ENCODE measurements at places on chromosomes 13 and 19. TPM values are rescaled to one million over a fixed set of nuclear protein-coding genes. Genes with fewer than 3 reads are reported as not detected.

DNA sequence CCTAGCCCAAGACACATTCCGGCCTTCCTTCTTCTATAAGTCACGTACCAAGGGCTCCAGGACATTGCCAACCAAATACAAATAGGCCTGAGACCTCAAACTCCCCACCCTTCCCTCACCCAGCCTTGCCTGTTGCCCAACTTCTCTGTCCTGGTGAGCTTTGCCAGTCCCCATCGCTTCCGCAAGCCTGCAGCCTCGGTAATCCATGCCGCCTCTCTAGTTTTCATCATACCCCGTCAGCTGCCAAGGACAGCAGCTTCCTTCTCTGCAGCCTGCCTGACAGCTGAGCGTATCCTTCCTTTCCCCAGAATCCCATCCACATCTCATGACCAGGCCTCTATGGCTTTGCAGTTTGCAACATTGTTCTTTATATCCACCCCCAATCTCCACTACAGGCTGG, 36.6 kb upstream of the POMP start:
- H3K36me3 ChIP-seq: no peaks in the 10 kb centered on the region
- no peak overlapping the region for H3K4me3 ChIP-seq
- no peaks in the 10 kb centered on the region for H3K27me3 ChIP-seq

The PEAK3 gene
- total RNA-seq: not detected

DNA sequence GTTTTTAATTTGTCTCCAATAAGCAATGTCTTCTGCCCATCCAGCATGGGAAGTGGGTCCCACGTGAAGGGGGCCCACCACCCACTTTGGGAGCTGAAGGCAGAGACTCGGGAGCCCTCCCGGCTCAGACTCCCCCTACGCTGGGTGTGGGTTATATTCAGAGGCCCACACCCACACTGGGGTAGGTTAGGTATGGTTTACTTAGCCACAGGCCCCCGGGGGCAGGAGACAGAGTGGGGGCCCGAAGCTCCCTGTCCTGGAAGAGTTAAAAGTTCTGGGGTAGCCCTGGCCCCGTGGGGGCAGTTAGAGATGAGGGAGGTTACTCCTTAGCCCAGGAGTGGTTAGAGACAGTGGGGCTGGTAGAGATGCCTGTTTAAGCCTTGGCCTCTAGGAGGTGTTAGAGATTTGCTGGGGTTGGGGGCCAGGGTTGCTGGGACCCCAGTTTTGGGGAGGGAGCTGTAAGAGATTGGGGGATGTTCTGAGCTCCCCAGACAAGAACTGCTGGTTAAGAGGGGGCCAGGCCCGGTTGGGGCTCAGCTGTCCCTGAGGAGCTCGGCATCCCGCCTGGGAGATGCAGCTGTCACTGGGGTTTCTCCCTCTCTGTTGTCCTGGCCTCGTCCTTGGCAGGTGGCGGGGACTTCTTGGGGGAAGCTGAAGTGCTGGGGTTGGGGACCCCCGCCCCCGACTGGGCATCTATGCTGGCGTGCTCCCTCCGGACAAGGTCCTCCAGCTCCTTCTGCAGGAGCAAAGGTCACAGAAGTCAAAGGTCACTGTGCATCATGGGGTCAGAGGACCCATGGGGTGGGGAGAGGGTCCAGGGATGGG, 712 bp upstream of the RINL start:
- peaks cover 24% of the 10 kb centered on the region for H3K4me1 ChIP-seq
- no peak for DNase-seq
- no peaks in the 10 kb centered on the region for H3K36me3 ChIP-seq
- peak overlapping the region; percentile 73 for H3K27ac ChIP-seq
- peak overlapping the region; percentile 82 for H3K4me3 ChIP-seq
- H3K27me3 ChIP-seq: no peaks in the 10 kb centered on the region

The IFI30 gene
- 416 TPM for total RNA-seq

DNA sequence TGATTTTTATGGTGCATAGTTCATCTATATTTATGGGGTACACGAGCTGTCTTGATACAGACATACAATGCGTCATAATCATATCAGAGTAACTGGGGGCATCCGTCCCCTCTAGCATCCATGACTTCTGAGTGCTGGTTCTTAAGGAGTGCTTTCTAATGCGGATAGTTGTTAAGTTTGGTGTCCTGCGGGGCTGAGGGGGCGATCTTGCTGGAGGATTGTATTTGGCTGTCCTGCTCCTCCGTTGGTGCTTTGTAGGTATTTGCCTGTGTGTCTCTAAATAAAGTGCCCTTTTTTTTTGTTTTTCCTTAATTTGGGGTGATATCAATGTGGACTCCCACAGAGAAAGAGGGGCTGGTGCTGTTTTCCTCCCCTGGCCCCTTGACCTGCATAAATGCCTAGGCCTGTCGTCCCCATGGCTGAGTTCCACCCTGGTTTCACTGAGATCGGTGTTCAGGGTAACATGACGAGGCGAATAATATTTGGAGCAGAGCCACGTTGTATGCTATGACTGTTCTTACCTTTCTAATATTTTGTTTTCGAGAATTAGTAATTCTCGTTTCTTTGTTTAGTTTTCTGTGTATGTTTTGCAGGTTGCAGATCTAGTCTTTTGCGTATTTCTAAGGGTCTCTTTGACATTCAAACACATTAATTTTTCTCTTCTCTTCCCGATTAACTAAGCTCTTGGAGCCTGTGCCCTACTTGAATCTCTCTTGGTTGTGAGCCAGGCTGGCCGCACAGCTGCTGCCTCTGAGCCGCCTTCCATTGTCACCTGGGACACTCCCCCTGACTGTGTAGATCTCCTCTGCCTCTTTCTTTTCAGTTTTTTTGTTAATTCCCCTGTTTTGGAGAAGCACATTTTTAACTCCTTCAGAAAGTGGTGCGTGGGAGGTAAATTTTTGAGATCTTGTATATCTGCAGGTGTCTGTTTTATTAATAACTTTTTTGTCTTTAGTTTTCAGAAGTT, 100.3 kb downstream of the ARHGEF7 start:
- peaks cover 24% of the 10 kb centered on the region for H3K36me3 ChIP-seq
- H3K4me3 ChIP-seq: no peak overlapping the region
- DNase-seq: no peak

DNA sequence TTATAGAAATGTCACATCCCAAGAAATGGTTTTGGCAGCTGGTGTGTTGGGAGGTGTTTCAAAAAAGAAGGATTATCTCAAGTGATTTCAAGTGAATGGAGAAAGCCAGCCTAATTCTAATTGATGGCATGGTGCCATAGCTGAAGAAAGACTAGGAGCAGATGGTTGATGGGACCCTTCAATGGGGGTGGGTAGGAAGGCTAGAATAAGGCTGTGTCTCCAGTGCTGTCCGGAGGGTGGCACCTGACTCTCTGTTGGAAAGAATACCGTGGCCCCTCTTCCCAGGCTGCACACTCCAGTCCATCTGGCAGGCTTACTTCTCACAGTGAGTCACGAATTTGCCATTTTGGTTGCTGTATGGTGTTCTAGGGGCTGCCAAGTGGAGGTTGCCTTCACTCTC, 51.0 kb upstream of the GPR12 start:
- no peaks in the 10 kb centered on the region for H3K4me1 ChIP-seq
- no peak overlapping the region for H3K4me3 ChIP-seq
- DNase-seq: no peak
- no peaks in the 10 kb centered on the region for H3K36me3 ChIP-seq

The CYP2B6 gene
- not detected for total RNA-seq

GRCh38 chr13:94232956-94233355, 246.5 kb downstream of the DCT start:
- H3K27me3 ChIP-seq: no peaks in the 10 kb centered on the region
- no peak overlapping the region for H3K4me3 ChIP-seq
- DNase-seq: no peak

- H3K4me3 ChIP-seq: peak overlapping the region; percentile 69
- peaks cover 19% of the 10 kb centered on the region for H3K4me1 ChIP-seq
- DNase-seq: peak; percentile 42
Measured at GRCh38 chr19:21603431-21604231, 98.2 kb downstream of the ZNF429 start.

- no peaks in the 10 kb centered on the region for H3K36me3 ChIP-seq
- H3K27ac ChIP-seq: peak overlapping the region; percentile 19
- no peak overlapping the region for H3K4me3 ChIP-seq
- no peak for DNase-seq
- peaks cover 84% of the 10 kb centered on the region for H3K4me1 ChIP-seq
Measured at GRCh38 chr13:99866781-99867180, 104.8 kb downstream of the ZIC5 start.

DNA sequence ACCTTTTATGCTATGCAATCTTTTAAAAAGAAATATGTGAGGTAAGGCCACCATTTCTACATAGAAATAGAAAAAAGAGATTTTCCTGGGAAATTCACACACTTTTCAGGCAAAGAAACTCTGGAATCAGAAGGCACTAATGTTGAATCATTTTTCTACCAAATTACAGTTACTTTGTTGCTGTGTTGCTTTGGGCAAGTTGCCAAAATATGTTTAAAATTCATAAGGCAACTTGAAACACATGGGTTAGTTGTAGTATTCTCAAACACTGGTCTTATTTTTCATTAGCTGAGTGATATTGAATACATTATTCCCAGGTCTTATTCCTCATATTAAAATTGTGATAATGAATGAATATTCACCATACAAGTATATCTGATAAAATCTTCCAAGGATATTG, 195.0 kb upstream of the SLITRK1 start:
- no peak overlapping the region for H3K27ac ChIP-seq
- H3K36me3 ChIP-seq: no peaks in the 10 kb centered on the region
- no peaks in the 10 kb centered on the region for H3K27me3 ChIP-seq
- no peak overlapping the region for H3K4me3 ChIP-seq
- no peaks in the 10 kb centered on the region for H3K4me1 ChIP-seq
- no peak for DNase-seq

DNA sequence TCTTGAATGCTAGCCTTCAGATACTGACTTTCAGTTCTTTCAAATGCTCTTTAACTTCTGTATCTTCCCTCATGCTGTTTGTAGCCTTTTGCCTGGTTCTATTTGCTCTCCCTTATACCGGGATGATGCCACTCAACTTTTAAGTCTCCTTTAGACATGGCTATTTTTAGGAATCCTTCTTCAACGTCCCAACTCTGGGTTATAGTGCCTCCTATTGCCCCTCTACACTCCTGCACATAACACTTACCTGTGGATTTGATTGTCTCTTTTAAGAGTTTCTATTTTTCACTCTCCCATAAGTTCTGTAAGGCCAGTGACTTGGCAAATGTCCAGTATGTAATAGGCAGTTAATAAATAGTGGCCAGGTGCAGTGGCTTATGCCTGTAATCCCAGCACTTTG, 343.0 kb downstream of the KLF5 start:
- H3K27me3 ChIP-seq: no peaks in the 10 kb centered on the region
- H3K36me3 ChIP-seq: no peaks in the 10 kb centered on the region
- DNase-seq: no peak
- no peak overlapping the region for H3K27ac ChIP-seq

The GPR183 gene
- total RNA-seq: 0.11 TPM

DNA sequence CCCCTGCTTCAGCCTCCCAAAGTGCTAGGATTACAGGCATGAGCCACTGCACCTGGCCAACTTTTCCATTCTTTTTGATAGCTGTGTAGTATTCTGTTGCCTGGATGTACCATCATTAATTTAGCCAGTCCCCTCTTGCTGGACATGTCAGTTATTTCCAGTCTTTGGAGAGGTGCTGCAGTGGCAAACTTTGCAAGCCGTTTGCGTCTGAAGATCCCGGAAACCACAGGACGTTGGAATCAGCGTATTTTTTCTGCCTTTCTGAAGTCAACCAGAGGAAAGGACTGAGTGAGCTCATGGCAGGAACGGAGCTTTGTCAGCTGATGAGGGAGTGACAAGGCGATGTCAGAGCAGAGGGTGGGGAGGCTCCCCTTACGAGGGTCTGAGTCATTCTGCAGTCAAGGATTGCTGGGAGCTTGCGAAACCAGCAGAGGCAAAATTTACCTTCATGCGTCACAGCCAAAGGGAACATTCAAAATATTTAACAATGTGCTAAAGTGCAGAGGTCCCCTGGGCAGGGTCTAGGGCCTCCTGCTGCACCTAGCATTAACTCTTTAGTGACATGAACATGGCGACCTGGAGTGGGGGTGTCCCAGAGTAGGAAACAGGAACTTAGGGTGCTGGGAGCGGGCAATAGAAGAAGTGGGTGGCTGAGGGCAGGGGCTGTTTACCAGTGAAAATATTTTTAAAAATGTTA, 5.6 kb downstream of the C5AR1 start:
- H3K27me3 ChIP-seq: no peaks in the 10 kb centered on the region
- H3K36me3 ChIP-seq: no peaks in the 10 kb centered on the region
- DNase-seq: peak; percentile 66
- H3K4me3 ChIP-seq: no peak overlapping the region

The ARRDC2 gene
- 12.3 TPM for total RNA-seq

The IL11 gene
- 0.40 TPM for total RNA-seq

The MEIOSIN gene
- total RNA-seq: not detected

GRCh38 chr13:47397739-47398138, 500.9 kb upstream of the HTR2A start:
- H3K27ac ChIP-seq: no peak overlapping the region
- H3K4me3 ChIP-seq: no peak overlapping the region
- no peak for DNase-seq
- H3K36me3 ChIP-seq: no peaks in the 10 kb centered on the region

DNA sequence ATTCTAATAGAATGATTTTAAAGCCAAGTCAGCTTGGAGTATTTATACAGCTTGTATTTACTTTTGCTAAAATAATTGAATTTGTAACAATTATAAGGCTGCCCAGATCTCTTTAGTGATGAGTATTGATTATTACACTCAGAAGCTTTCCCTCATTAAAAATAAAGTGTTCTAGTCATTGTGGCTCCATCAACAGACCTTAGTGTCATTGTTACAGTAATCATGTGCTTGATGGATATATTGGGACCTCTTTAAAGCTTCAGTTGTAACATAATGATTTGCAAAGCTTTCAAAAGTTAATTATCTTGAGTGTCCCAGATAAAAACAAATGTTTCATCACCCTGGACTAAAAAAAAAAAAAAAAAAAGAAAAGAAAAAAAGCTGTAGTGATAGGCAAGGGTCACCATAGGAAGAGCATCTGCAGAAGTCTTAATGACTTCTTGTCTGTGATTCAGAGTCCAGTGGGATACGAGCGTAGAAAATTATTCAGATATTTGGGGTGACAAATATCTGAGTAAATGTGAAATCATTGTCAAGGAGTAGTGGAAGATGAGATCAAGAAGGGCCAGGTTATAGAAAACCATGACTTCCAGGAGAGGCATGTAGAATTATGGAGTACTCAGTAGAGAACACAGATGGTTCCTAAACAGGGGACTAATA, 369.6 kb downstream of the DCT start:
- no peak overlapping the region for H3K4me3 ChIP-seq
- no peak overlapping the region for H3K27ac ChIP-seq

DNA sequence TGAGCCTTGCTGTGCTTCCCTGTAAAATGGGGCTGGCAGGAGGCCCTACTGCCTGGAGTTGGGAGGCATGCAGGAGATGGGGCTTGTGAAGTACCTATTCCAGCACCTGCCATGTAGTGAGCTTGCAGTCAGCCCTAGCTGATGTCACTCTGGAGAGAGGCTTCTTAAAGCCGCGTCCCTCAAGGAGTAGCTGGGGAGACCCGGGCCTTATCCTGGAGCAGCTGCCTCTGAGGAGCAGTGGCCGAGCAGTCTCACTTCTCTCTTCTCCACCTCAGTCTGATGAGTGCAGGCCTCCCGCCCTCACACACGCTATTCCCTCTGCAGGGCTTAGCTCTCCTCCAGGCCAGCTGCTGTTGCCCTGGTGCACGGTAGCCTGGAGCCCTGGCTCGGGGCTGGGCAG, 18.0 kb downstream of the CLASRP start:
- no peak overlapping the region for H3K27ac ChIP-seq
- H3K4me1 ChIP-seq: peaks cover 6% of the 10 kb centered on the region
- no peak for DNase-seq
- H3K4me3 ChIP-seq: no peak overlapping the region
- no peaks in the 10 kb centered on the region for H3K27me3 ChIP-seq
- H3K36me3 ChIP-seq: peaks cover 30% of the 10 kb centered on the region

GRCh38 chr13:72657379-72657778, 70.0 kb downstream of the MZT1 start:
- no peak overlapping the region for H3K27ac ChIP-seq
- no peaks in the 10 kb centered on the region for H3K4me1 ChIP-seq
- H3K27me3 ChIP-seq: no peaks in the 10 kb centered on the region
- no peaks in the 10 kb centered on the region for H3K36me3 ChIP-seq
- H3K4me3 ChIP-seq: no peak overlapping the region

The LIM2 gene
- not detected for total RNA-seq

The SOX1 gene
- total RNA-seq: not detected

All from Karpas-422 (cell line).